ENCODE measurements at places on chromosomes 16 and 17.

- H3K27me3 ChIP-seq, result no peaks in the 10 kb centered on the region
- no peaks in the 10 kb centered on the region for H3K4me1 ChIP-seq
Measured at GRCh38 chr16:55145771-55146603, 178.0 kb upstream of the IRX6 start.

GRCh38 chr17:74325743-74326379 is at the start of gene KIF19:
Gene KIF19, plus strand, starts transcription at chr17:74326226. Its CDS starts 124 bp downstream, at chr17:74326350.
- H3K36me3 ChIP-seq, result no peaks in the 10 kb centered on the region
- H3K4me3 ChIP-seq, result peak within 1 kb of the TSS; percentile 55
- no peaks in the 10 kb centered on the region for H3K4me1 ChIP-seq
- peaks cover 4% of the 10 kb centered on the region for H3K27me3 ChIP-seq
- no peak within 1 kb of the TSS for H3K27ac ChIP-seq

DNA sequence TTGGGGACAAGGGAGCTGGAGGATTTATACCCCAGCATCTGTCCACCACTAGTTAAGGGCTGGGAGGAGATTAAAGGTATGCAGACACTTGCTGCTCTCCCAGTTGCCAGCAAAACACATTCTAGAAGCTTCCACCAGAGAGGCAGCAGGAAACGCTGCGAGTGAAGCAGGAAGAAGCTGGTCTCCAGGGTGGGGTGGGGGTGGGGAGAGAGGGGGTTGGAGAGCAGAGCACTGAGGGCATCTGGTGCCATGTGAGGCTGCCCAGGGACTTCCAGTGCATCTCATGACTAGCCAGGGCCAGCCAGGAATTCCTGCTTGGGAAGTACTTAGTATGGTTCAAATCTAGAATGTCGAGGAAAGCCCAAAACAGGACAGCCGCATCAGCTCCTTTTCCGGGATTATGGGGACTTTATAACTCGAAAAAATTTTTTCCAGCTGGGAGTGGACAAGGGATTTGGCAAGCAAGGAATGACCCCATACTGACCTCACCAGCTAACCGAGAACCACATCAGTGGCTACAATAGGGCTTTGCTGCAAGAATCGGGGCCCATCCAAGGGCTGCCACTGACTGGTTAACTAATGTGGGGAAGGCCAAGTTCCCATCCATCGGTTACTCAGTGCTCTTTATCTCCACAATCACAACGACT is 26.2 kb upstream of the AXIN2 start:
- no peak for DNase-seq
- H3K36me3 ChIP-seq, result no peaks in the 10 kb centered on the region
- H3K4me3 ChIP-seq, result no peak overlapping the region

DNA sequence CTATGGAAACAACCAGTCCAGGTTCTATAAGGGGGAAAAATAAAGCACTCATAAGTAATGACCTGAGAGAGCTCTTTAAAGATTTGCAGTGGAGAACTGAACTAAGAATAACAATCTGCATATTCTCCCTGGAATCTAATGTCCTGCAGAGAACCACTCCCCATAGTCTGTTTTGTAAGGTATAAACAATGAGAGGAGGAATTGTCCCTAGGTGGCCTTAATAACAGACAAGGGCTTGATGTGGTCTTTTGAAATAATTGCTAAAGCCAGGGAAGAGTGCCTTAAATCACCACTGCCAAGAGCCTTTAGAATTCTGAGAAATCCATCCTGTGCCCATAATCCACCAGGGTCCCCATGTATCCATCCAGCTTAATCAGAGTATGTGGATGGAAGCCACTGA is 106.3 kb downstream of the CDH11 start:
- no peaks in the 10 kb centered on the region for H3K36me3 ChIP-seq
- no peak for DNase-seq
- no peak overlapping the region for H3K4me3 ChIP-seq
- no peaks in the 10 kb centered on the region for H3K27me3 ChIP-seq

DNA sequence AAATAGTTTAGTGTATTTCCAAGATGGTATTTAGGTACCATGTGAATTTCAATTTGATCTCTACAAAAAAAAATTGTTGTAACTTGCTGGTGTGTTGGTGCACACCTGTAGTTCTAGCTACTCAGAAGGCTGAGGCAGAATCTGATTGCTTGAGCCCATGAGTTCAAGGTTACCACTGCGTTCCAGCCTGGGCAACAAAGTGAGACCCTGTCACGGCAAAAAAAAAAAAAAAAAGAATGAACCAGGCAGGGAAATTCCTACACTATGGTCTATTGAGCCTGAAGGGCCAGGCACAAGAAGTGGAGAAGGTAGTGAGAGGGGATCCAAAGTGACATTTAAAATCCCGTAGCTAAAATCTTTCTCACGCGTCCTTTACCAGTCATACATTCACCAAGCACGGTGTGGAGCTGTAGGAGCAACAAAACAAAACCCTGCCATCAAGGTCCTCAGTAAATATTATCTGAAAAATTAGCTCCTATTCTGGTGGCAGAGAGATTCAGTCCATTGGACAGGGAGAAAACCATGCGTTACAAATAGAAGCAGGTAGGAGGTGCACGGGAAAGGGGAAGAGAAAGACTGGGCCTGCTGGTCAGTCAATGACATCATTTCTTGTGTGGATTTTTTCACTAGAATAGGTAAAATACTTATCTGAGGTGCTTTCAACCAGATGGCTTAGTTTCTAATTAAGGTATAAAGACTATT is 27.3 kb downstream of the TXNDC11 start:
- no peak overlapping the region for H3K27ac ChIP-seq
- DNase-seq, result no peak
- no peaks in the 10 kb centered on the region for H3K4me1 ChIP-seq
- no peaks in the 10 kb centered on the region for H3K27me3 ChIP-seq
- H3K36me3 ChIP-seq, result peaks cover 39% of the 10 kb centered on the region

- DNase-seq, result peak; percentile 77
- H3K27me3 ChIP-seq, result no peaks in the 10 kb centered on the region
- H3K36me3 ChIP-seq, result no peaks in the 10 kb centered on the region
Measured at GRCh38 chr16:85136702-85137322, 24.5 kb upstream of the CIBAR2 start.

Measured in ascending aorta (tissue), 2 donors.